T-helper 17 cell (primary cell): ENCODE measurements at places on chromosomes 7 and 10. TPM values are rescaled to one million over a fixed set of nuclear protein-coding genes. Genes with fewer than 3 reads are reported as not detected.

GRID2IP gene
- total RNA-seq: 0.18 TPM

BAIAP2L1 gene
- total RNA-seq: 0.55 TPM

CPA4 gene
- not detected for total RNA-seq

MMD2 gene
- not detected for total RNA-seq

DNA sequence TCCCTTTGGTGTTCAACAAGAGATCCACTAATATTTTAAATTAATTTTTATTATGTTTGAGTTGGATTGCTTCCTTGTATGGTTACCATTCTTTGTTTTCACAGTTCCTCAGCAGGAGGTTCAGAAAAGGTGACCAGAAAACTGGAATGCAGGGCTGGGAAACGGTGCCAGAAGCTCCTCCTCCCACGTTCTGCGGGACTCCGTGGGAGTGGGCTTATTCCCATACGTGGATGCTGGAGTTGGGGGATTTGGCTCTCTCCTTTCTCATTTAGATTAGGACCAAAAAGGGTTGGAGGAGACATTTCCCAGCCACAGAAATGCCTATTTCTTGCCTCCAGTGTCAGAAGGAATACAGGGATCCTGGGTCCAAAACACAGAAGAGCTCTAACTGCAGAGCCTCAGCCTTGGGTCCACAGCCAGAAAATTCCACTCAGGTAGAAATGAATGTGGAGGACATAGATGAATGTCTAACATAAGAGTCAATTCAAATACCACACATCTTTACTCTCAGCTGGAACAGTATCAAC is 56.0 kb downstream of the SORBS1 start:
- no peak for DNase-seq

DNA sequence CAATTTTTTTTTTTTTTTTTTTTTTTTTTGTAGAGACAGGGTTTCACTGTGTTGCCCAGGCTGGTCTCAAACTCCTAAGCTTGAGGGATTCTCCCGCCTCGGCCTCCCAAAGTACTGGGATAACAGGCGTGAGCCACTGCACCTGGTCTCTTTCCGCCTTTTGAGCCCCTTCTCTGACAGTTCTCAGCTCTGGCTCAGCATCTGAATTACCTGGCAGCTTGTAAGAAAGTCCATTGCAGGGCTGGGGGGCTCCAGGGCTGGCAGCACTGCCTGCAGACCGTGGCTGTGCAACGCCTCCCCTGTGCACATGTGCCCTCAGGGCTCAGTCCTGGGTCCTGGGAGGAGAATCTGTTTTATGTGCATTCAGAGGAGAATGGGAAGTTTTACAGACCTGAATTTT is 37.6 kb downstream of the VWA2 start:
- DNase-seq: no peak

GRCh38 chr7:43351683-43352082 is 231.2 kb upstream of the STK17A start:
- DNase-seq: no peak
